ENCODE measurements at places on chromosomes 5 and 9. TPM values are rescaled to one million over a fixed set of nuclear protein-coding genes. Genes with fewer than 3 reads are reported as not detected.

DNA sequence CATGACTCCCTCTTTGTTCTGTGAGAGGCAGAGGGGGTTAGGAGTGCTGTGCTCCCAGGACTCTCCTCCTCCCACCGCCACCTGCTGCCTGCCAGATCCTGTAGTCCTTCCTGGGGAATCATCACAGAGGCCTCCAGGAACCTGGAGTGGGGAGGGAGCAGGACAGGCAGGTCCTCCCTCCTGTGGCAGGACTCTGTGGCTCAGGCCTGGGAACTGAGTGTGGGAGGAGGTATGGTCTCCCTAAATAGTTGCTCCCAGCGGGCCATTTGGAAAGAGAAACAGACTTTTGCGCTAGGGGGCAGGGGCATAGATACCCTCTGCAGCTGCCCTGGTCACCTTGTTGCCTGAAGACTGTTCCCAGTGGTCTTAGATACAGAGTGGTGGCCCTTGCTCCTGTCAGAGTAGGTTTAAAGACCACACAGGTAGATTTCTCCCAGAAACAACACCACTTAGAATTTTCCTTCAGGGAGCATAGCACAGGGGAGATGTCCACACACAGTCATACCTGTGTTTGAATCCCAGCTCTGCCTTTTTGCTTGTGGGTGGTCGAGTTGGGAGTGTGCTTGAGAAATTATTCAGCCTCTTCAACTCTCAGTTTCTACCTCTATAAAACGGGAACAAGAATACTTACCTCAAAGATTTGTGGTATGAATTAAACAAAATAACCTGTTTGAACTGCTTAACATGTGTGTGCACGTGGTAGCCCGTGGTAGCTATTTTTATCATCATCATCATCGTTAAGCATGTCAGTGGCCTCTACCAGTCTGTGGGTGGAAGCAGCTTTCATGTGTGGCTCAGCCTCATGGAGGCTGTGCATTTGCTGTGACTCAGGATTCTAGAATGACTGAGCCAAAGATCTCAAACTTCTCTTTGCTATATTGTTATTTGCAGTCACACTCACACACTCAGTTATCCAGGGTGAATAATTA lies 55.8 kb downstream of the SLC22A5 start:
- no peak for DNase-seq

SEMA6A gene
- total RNA-seq: 180 TPM

DNA sequence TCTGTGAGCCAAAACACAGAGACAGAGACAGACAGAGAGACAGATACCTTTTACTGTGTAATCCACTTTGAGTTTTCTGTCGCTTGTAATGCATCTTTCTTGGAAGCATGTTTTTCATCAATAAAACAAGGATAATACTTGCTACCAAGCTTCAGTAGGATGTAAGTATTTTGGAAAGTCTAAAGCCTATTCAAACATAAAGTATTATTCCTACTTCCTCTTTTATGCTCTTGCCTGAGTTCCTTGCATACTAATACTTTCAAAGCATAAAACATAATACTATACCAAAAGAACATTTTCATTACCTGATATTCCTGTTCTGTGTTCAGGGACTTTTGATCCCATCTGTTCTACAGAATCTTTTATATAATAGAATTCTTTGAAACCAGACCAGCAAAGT lies 64.5 kb upstream of the SLC30A5 start:
- DNase-seq: no peak

- DNase-seq: no peak
Observed at GRCh38 chr9:17993024-17993423, 414.2 kb downstream of the SH3GL2 start.

DNA sequence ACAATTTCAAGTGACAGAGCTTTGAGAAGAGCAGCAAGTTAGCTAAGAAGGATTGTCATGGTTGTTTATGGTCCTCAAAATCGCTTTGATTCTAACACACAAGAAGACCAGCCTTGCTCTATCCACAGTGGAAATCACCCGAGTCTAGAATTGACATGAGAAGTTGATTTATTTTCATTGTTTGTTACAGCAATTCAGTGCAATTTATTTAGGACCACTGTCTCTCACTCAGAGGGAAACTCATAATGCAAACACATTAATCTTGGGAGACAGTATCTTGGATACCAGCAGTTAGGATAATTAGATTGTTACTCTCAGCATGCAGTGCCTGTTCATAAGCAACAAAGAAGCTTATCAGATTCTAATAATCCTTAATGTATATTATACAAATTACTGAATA lies 498.9 kb downstream of the NTRK2 start:
- DNase-seq: no peak

SH3PXD2B gene
- total RNA-seq: 74.1 TPM

- no peak for DNase-seq
Observed at GRCh38 chr5:51377151-51378060, 5.8 kb upstream of the ISL1 start.

GRCh38 chr9:70421272-70422180 lies 7.1 kb upstream of the KLF9 start:
- DNase-seq: no peak

EQTN gene
- not detected for total RNA-seq

- no peak for DNase-seq
Observed at GRCh38 chr9:120464176-120464886, 115.6 kb downstream of the CDK5RAP2 start.

DNA sequence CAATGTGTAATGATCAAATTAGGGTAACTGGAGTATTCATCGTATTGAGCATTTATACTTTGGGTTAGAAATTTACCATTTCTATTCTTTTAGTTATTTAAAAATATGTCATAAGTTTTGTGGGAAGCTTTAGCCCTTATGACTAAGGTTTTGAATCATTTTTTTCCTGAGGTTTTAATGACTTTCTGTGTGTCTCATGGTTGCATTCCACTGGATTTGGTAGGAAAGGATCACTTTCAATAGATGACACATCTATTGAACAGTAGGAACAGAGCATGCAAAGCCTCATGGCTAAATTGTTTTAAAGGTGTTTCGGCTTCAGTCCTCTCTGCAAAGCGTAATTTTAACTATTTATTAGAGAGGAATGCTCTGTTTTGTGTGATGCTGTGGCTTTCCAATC lies 512.4 kb upstream of the CHD1 start:
- no peak for DNase-seq

DNA sequence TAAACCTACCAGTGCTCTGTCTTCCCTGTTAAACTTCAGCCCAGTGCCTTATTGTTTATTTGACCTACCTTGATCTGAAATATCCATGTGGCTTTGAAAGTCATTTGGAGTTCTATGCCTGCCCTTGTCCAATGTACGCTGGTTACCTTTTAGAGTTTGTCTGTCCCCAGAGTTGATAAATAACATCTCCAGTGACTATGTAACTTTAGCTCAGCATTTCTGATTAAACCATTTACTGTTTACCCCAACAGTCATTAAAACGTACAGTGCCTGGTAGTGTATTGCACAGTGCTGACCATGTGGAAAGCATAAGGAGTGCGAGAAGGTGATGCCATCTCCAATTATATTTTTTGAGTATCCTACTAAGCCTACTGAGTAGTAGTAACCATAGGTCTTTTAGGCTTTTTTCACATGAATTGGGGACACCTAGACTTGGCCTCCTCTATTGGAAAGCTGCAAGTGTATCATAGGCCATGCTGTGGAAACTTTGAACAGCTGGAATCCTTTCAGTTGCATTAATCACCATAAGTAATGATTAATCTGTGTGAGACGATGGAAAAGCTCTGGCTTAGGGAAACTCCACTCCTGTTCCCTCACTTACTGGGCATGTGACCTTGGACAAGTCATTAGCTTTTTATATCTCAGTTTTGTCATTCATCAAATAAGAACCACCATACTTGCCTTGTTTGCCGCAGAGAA lies 93.5 kb downstream of the MAST4 start:
- DNase-seq: no peak

DNA sequence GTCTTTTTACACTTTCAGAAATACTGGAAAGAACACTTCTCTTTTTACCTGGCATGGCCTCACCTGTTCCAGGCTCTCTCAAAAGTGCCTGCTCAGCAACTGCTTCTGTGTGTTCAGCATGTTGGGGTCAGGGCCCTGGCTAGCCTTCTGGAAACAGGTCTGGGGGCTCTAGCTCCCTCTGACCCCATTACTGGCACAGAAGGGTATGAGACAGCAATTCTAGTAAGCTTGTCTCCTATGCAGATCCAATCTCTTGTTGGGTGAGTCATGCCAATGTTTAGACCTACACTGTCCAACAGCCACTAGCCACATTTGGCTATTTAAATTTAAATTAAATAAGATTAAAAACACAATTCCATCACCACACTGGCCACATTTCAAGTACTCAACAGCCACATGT lies 80.8 kb downstream of the MAPKAP1 start:
- DNase-seq: no peak

DNA sequence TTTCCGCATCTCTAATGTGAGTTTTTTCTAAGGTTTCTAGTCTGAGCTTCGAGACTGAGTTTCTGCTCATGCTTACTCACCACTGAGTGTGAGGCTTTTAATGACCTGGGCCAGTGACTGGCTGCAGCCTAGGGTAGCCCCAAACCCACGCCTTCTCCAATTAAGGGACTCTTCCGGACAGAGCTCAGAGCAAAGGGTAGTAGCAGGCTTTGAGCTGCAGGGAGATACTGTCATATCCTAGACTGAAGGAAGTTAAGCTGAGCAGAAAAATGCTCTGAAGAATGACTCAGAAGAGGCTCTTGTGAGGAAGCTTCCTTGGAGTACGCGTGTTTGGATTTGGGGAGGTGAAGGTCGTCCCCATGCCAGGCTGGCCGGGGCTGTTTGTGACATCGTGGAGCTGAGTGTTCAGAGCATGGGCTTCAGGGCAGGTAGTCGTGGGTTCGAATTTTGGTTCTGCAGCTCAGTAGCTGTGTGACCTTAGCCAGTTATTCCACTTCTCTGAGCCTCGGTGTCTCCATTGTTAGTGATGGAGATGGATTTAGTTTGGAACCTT lies 3.5 kb downstream of the USP20 start:
- no peak for DNase-seq

RLN2 gene
- total RNA-seq: 1.4 TPM

DNA sequence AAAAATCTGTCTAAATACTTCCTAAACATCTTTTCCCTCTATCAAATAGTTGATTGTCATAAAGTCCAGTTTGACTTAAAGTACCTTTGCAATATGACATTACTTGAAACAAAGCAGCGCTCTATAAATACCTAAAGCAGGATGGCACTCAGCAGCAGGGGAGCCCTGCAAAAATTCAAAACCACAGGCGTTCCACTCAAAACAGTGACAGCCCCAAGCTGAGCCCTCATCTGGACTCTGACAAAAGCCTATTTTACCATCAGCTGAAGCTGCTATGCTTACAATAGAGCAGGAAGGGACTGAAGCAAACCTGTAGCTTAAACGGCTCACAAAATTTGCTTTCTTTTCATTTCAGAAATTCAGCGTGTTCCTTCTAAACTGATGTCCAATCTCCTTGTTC lies 11.5 kb downstream of the GABRA6 start:
- no peak for DNase-seq
